NCI-H446 treated with DMSO at 0.1 percent for 48 hours (cell line): ENCODE measurements at places on chromosomes 1 and 21.

DNA sequence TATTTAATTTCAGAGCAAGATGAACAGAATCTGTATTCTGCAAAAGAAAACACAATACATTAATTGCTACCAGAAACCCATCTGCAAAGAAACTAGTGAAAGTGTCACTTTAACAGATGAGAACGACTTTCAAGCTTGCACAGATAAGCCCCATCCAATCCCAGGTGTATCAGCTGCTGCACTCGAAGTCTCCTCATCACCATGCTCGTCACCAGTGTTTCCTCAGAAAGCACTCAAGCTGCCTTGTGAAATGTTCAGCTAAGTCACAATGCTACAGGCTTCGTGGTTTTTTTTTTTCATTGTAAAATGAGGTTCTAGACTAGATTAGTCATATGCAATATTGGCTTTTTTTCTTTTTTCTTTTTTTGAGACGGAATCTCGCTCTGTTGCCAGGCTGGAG lies 3.3 kb upstream of the TOMM20 start:
- no peak for DNase-seq

DNA sequence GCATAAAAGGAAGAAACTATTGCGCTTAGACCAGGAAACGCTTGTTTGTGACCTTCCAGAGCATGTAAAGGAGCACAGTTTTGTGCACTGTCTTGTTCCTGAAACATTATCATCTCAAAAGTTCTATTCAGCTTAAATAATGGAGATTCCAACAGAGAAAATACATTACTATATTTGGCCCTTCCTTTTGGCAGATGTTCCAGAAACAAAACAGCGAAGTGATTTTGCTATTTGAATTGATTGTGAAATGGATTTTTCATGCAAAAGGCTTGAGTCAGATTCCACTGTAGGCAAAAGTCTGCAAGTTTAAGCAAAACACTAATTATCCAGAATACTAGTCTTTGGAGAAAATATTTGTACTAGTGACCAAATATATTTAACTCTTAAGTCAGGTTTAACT lies 80.3 kb upstream of the PTBP2 start:
- no peak for DNase-seq

- no peak for DNase-seq
Measured at GRCh38 chr1:47854552-47855144, 142.5 kb downstream of the TRABD2B start.

DNA sequence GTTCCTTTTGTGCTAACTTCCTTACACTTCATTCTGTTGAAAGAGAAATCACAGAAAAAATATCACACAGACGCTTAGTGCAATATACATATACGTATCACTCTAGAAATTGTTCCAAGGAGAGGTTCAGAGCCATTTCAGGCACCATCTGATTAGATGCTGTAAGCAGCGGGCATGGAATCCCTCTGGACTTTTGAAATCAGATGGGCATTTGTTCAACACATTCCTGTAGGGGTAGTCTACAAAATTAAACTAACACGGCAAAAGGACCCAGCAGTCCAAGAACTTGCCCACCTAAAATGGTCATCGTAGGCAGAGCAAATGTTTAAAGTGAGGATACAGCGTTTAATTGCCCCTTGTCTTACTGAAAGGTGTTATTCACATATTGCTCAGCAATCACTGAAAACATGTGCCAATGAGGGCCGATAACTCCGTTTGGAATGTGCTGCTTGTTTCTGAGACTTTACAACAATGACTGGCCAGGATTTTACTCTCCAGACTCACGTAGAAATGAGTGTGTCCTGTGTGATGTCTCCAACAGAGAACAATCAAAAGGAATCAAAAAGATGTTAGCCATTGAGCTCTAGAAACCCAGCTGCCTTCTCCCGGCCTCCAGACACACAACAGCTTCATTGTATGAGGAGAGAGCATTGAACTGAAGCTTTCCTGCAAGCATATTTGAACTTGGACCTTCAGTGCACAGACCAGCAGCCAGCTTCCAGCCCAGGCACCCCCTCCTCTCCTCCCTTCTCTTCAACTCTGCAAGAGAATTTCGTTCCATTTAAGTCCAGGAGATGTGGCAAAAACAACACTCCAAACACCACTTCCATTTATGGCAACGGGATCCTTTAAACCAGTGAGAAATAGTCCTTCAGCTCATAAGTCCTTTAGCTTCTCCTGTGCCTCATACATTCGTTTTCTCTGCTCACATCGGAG lies 32.1 kb upstream of the ADORA3 start:
- DNase-seq = no peak

DNA sequence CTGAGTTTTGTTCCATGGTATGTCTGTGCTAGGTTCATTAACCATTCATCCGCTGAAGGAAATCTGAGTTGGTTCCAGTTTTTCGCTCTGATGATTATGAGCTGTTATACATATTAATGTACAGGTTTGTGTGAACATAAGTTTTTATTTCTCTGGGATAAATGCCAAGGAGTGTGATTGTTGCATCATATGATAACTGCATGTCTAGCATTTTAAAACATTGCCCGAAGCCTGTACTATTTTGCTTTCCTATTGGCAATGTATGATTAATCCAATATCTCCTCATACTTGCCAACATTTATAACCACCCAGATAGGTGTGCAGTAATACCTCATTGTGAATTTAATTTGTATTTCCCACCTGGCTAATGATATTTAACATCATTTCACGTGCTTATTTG lies 322.7 kb downstream of the ZNF326 start:
- peak; percentile 52 for DNase-seq

- no peak for DNase-seq
Measured at GRCh38 chr21:39144191-39144590, 39.1 kb downstream of the PSMG1 start.

DNA sequence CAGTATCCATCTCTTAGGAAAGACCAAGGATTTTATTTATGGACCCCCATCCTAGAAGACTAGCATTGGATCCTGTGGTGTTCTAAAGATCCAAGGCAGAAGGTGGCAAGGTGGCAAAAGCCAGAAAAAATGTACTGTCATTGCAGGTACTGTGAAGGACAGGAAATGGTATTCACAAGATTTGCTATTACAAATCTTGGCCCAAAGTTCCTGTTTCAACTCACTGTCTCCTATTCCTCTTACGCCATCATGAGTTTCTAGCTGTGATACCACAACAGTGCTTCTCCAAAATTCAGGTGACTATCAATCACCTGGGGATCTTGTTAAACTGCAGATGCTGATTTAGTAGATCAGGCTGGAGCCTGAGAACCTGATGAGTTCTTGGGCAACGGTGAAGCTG lies 21.4 kb downstream of the ACP6 start:
- no peak for DNase-seq

- no peak for DNase-seq
Measured at GRCh38 chr21:35565204-35565611, 495.1 kb downstream of the SETD4 start.

DNA sequence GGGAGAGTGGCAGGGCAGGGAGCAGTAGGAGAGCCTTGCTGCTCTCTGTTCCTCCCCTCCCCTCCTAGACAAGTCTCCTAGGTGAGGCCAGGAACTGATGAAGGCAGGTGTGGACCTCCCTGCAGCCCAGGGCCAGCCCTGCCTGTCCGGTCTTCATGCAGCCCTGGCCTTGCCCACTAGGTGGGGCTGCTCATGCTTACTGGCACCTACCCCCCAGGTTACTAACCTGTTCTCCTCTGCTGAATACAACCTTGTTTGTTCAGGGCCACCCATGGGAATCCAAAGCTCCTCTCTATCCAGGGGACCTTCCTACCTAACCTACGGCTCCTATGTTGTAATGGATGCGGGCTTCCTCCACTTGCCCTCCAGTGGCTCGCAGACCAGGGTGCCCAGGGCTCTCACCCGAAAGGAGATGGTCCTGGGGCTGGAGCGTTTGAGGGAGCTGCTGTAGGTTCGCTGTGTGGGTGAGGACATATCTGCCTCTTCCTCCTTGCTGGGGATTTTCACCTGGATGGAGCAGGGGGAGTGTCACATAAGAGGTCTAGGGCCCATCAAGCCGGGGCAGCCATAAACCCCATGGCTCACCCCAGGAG lies 7.9 kb upstream of the TNNT2 start:
- DNase-seq = no peak

- DNase-seq = no peak
Measured at GRCh38 chr1:165994107-165994506, 166.7 kb downstream of the UCK2 start.

GRCh38 chr1:213840575-213840974 lies 147.2 kb upstream of the PROX1 start:
- no peak for DNase-seq

DNA sequence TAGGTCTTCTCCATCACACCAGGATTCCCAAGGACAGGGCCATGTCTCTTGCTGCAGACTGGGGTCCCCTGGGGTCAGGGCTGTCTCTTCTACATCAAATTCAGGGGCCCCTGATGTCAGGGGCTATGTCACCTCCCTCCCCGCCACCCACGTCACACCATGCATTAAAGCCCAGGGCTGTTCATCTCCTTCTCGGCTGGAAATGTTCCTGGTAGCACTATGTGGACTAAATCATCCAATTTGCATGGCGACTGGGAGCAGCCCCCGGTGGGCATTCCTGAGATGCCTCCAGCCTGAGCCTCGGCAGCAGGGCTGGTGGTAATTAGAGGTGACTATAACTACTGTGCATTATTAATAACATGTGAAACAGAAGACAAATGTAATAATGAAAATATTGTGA lies 151.7 kb upstream of the HMGB4 start:
- DNase-seq = no peak

DNA sequence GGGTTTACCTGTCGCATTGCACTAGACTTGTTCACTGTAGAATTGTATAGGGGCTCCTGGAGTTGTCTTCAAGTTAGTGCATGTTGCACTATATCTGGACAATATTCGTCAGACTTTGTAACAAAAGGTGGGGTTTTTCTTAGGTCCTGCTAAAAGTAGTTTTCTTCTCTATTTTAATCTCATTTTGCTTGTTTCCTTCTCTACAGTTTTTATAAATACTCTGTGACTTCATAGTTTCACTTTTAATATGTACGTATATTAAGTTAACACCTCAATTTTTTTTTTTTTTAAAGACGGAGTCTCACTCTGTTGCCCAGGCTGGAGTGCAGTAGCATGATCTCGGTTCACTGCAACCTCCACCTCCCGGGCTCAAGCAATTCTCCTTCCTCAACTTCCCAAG lies 26.5 kb upstream of the MRPS6 start:
- DNase-seq = no peak

GRCh38 chr1:4630561-4630960 lies 23.8 kb upstream of the AJAP1 start:
- no peak for DNase-seq
